Cardiac septum (tissue), 1 donor: ENCODE measurements at places on chromosomes 16 and 17.

GRCh38 chr16:71293919-71294318 lies 4.7 kb upstream of the CMTR2 start:
- DNase-seq = no peak

DNA sequence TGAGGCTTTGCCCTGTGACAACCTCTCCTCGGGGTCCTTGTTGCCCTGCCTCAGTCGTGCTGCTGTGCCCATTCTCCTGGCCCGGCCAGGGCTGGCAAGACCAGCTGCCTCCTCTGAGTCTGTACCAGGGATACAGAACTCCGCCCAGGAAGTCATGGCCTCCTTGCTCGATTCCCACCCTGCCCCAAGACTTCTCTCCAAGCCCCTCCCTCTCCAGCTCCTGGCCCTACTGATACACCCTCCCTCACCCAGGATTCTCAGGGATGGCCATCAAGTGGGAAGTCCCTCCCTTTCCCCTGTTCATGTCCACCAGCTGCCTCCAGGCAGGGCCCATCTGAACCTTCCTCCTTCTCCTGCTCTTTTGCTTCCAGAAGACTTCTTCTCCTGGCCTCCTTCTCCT lies 11.2 kb upstream of the TMEM208 start:
- DNase-seq = no peak

DNA sequence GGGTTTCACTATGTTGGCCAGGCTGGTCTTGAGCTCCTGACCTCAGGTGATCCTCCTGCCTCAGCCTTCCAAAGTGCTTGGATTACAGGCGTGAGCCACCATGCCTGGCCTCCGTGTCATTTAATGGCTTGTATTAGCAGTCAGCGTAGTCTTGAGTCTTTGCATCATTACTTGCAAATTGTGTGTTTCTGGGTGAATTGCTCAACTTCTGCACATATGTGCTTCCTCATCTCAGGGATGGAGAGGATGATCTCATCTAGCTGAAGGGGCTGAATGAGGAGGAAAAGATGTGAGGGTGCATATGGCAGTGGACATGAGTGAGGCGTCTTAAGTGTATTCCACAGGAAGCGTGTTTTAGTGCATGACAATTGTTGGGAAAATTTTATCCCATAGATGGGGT lies 155.8 kb downstream of the SNX29 start:
- DNase-seq = no peak

DNA sequence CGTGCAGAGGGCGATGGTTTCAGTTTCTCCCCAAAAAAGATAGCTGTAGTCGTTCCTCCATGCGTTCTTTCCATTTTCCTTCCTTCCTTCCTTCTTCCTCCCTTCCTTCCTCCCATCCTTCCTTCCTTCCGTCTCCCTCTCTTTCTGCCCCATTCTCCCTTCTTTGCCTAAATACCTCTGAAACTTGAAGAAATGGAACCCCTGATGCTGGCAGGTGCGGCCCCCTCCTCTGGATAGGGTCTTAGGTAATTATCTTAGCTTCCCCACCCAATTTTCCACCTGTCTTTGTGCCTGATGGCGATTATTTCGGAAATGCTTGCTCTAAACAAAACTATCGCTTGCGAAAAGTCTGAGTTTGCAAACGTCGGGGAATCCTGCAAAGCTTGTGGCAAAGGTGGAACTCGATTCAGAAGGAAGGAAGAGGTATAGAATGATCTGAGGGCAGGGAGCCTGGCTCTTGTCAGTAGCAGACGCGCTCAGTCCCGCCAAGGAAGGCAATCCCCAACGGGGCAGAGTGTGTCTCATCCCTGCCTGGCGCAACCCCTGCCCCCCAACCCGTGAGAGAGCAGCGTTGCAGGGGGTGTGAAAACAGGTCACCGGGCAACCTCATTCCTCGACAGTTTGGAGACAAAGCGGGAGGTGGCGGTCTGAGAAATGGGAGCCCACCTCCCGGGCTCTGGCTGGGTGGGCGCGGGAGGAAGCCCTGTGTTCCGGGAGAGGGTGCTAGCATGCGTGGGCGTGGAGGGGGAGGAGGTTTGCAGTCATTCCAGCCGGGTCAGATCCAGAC lies 2.9 kb upstream of the CBX8 start:
- no peak for DNase-seq

GRCh38 chr17:63694229-63694949 lies 5.5 kb downstream of the LIMD2 start:
- no peak for DNase-seq
